ENCODE measurements at places on chromosomes 7 and 10.

DNA sequence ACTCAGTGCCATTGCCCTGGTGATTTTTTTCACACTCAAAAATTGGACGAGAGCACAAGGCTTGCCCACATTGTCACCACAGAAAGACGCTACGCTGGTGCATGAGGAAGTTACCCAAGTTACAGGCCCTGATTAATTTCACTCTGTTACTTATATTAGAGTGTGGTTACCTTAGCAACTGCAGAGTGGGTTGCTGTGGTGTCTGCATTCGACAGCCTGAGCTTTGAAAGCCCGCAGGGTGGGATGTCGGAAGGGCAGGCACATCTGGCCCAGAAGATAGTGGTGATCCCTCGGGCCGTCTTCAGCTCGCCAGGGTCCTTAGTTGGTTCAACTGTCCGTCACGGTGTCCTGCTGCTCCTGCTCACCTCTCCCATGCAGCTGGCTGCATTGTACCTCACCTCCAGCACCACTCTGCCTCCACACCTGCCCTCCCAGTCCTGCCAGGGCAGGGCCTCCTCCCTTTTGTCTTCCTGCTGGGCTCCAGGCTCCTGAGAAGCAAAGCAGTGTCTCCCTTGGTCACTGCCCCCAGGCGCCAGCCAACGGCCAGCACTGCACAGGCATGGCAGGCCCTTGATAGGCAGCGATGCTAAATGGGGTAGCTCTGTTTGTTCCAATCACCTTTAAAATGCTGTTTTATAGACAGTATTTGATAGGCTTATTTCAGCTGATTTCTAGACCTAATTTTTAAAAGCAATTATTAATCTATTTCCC lies 167.2 kb downstream of the EBF3 start:
- no peak for DNase-seq

DNA sequence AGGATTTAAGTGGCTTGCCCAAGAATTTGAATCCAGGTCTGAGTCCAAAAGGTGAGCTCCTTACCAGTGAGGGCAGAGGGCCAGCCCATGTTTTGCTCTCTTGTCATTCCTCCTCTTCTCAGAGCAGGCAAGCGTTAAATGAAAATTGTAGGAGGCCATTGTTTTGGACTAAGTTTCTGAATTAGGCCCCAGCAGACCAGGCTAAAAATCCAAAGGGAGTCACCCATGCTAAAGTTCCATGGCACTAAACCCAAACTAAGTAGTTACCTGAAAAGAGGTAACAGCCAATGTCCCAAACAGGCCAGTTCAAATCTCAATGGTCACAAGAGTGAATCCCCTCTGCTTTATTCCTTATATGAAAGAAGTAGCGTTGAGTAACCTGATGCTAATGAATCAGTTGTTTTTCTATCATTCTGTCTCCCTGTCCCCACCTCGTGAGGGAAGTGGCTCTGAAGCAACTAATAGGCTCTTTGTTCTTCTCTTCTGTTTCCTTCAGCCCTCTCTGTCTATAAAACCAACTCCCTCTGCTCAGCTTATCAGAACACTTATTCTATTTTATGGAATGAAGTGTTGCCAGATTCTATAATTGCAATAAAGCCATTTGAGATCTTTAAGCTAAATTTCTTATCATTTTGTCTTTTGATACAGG lies 17.5 kb upstream of the CDH23 start:
- no peak for DNase-seq

DNA sequence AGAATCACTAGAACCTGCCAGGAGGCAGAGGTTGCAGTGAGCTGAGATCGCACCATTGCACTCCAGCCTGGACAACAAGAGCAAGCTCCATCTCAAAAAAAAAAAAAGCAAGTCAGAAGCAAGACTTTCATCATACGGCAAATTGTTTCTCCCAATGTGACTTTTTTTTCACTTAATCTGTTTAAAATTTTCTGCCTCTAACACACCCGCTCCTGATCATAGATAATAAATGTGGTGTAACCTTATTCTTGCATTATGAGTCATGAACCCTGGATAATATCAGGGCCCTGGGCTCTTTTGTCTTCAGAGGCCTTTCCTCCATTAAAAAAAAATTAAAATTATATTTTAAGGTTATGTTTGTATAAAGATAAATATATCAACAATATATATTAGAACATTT lies 111.4 kb upstream of the JCAD start:
- DNase-seq = no peak

DNA sequence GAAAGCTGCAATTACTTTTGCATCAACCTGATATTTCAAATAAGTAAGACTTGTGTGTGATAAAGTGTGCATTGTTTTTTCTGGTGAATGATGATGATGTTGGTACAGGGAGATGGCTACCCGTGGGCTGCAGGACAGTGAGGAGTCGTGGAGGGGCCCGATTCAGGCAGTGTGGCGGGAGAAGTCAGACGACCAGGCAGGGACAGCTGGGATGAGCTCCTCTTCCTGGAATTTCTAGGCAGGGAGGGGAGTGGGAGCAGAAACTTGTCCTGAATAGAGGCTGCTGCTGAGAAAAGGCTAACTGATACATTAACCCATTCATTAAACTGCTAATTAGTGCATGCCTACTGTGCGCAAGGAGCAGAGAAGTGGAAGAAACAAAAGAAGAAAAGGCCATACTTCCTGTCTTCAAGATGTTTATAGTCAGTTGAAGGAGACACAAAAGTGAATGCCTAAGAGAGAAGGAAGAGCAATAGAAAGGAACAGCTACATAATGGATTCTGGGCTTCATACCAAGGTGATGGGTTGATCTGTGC lies 9.3 kb upstream of the GATAD1 start:
- DNase-seq = no peak

GRCh38 chr10:31033147-31033546 lies 1.5 kb upstream of the ZNF438 start:
- no peak for DNase-seq

DNA sequence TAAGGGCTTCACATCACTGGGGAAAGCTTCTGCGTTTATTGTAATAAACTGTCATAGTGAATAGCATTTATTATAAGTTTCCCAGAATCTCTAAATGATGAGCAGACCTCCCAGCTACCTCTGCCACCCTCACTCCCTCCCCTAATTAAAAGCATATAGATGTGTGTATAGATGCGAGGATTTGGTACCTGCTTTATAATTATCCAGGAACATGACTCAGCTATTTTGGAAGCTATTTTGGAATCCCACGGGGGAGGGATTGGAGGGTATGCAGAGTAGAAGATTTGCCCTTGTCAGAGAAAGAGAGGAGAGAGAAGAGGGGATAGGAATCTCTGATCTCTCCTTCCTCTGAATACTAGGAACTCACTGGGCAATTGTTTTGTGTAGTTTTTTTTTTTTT lies 455.3 kb downstream of the ADRA2A start:
- DNase-seq = no peak

DNA sequence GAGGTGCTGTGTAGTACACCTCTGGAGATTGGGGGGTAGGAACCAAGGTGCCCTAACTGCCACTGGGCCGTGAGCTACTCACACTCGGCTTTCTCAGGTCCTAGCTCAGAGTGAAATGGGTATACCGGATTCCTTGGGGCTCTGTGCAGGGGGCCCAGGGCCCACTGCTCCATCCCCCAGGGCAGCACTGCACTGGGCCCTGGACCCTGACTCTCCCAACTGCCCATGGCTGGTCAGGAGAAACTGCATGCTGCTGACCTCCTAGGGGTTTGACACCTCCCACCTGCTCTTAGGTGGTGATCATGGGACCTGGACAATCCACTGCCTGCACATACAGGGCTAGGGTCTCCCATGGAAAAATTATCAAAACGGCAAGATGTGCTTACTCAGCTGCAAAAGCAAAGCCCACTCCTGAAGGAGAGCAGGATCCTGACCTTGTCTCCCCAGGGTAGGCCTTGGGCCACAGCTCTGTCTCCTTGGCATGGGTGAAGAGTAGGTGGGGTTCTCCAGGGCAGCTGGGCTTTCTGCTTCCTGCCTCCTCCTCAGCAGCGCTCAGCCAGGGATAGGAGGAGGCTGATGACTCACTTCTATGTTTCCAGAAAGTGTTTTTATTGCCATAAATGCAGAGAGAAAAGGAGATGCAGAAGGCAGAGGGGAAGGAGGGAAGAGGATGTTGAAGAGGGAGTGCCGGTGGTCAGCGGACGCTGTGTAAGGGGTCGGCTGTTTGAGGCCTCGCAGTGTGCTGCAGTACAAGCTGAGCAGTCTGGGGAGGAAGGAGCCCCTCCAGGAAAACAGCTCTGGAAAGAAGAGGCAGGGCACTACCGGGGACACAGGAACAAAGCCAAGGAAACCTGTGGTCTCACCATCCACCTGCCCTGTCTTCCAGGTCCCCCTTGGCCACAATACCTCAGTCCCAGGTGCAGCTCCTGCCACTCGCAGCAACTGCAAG lies 107.8 kb downstream of the ARHGAP22 start:
- DNase-seq = no peak

DNA sequence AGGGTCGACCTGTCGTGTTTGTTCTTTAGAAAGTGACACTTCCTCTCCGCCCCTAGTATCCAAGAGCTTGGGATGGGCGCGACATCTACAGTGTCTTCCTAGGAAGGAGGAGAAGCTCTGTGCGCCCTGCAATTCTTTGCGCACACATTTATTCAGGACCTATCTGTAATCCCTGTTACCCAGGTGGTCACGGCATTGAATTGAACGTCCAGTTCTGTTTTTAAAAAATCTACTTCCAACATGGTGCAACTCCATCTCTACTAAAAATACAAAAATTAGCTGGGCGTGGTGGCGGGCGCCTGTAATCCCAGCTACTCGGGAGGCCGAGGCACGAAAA lies 606 bp upstream of the LAMB1 start:
- no peak for DNase-seq

DNA sequence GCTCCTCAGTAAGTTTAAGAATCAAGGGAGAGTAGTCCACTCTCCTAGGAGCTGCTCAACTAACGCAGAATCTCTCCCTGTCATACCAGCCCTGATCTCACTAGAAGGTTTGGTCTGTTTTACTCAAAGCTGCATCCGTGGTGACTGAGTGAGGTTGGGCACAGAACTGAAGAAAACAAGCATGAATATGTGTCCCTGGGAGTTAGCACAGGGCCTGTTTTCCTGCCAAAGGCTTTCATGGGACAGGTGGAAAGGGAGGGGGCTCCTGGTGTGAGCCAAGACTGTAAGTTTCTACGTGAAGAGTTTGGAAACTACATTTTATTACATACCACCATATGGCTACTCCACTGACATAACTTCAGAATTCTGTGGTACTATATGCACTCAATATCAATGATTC lies 705.9 kb downstream of the MAGI2 start:
- DNase-seq = no peak

- DNase-seq = no peak
These were observed 14.5 kb upstream of the PYROXD2 start for GRCh38 chr10:98429320-98430072.

GRCh38 chr7:13988065-13988464 lies 1.4 kb downstream of the ETV1 start:
- DNase-seq = no peak

DNA sequence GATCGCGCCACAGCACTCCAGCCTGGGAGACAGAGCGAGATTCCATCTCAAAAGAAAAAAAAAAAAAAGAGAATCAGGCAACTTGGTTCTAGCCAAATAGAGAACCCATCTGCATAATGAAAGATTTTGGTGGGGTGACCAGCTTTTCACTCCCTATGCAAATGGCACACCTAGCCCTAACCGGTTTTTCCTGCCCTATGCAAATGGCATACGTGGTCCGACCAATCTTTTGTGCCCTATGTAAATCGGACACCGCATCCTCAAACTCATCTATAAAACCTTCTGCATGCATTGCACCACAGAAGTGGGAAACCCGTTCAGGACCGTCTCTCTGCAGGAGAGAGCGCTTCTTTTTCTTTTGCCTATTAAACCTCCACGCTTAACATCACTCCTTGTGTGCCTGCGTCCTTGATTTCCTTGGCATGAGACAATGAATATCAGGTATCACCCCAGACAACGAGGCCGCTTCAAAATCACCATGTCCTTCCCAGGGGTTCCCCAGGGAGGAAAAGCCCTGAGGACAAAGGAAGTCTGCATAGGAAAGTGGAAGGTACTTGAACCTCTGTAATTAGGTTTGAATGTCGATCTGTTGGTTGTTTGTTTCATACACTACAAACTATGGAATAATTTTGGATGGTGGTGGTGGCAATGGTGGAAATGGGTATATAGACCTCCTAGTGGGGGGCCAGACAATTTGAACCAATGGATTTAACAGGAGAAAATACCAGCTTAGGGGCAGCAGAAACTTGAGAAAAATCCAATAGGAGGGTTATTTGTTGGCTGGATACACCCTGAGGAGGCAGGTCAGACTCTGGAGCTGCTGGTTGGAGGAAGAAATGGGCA lies 396.2 kb downstream of the TYW1 start:
- no peak for DNase-seq

DNA sequence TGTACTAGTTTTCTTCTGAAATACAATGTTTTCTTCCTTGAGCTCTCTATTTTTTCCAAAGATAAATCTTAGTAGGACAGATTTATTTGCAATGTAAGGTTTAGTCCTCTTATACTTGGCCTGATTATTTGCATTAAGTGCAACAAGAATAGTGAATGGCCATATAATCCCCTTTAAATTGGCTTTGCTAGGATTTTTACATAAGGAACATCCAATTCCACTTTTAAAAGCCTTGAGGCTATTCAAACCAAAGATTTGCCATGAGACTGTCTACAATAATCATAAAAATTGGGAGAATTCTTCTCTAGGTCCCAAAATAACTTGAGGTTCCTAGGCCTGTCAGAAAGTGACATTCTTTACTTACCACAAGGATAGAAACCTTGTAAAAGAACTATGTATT lies 128.6 kb upstream of the THSD7A start:
- no peak for DNase-seq

DNA sequence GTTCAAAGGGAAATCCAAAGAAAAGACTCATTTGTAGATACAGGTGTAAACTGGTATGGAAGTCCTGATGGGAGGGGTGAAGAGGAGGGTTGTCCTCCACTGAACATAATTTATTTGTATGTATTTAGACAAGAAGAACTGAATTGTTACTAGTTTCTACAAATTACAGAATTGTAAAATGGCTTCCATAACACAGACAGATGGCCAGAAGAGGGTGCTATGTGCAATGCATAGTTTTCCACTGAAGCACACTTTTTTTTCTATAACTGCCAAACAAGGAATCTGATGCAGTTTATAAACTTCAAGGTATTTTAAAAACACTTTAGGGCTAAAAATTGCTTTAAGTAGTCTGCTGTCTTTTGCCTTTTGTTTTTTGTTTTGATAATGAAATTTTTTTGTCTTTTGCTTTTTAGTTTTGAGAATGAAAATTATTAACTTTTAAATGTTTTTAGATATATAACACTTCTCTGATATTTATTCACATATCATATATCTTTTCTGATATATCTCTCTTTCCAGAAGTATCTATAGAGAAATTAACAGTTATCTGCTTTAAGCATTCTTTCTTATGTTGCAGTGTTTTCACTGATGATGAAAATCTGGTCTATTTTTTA lies 58.5 kb downstream of the PHYHIPL start:
- no peak for DNase-seq

DNA sequence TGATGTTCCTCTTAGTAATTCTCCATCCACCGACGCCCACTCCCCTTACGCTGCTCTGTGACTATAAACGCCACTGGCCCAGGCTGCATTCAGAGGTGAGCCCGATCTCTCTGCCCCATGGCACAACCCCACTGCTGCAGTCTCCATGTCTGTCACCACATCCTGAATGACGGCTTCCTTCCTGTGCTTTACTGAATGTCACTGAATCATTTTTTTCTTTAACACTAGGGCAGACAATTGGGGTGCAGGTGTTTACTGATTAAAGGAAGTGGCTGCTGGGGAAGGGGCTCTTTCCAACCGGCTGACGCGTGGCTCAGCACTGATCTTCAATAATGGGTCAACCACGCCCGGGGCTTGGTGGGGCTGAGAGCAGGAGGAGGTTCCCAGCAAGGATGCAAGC lies 208.3 kb downstream of the USP6NL start:
- no peak for DNase-seq

GRCh38 chr7:42763137-42763551 lies 148.7 kb downstream of the C7orf25 start:
- DNase-seq = no peak

Measured in NCI-H2107 (cell line).